ENCODE measurements at places on chromosomes 5 and 9.
A peak's percentile ranks its signal among the peaks of the same experiment; 100 is the strongest.

- DNase-seq = peak; percentile 18
Observed at GRCh38 chr5:122493091-122494021, 181.3 kb downstream of the SNCAIP start.

DNA sequence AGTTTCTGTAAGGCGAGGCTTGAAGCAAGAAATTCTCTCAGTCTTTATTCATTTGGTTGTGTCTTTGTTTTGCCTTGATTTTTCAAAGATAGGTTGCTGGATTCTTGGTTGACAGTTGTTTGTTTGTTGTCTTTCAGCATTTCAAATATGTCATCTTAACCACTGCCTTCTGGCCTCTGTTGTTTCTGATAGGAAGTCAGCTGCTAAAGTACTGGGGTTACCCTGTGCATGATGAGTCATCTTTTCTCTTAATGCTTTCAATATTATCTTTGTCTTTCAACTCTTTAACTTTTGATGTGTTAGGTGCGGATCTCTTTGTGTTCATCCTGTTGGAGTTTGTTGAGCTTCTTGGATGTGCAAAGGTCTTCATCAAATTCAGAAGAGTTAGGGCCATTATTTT is 1571.3 kb downstream of the MAT2B start:
- DNase-seq = no peak

GRCh38 chr5:82349652-82350051 is 71.5 kb upstream of the RPS23 start:
- no peak for DNase-seq

DNA sequence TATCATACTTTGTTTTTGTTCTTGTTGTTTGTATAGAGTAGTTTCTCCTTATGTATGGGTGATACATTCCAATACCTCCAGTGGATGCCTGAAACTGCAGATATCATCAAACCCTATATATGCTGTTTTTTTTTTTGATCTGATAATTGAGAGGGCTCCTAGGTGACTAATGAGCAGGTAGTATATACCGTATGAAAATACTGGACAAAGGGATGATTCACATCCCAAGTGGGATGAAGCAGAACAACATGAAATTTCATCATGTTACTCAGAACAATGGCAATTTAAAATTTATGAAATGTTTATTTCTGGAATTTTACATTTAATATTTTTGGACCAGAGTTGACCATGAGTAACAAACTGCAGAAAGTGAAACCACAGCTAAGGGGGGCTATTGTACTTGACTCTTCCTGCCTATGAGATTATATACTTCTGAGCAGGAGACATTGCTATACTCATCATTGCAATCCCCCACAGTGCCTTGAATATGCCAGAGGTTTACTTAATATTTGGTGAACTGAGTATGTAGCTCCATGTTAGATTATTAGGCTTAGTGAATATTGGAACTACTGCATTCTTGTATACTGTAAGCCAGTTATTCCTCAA is 258.7 kb upstream of the FBXL7 start:
- DNase-seq = peak; percentile 10

DNA sequence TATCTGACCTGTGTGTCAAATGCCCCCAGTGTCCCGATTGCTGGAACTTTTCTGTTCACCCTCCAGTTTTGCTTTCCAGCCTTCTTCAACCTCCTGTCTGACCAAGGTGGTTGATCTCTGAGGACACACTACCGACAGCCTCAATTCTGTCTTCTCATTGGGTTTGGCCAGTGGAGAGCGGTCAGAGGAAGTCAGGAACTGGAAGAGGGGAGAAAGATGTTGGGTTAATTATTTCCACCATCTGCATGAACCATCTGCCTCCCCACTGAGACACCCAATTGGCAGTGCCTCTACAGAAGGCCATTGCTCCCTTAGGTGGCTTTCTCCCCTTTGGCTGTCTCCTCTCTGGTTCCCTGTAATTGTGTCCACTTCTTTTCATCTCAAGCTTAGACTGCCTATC is 154.3 kb upstream of the RAI14 start:
- DNase-seq = no peak

DNA sequence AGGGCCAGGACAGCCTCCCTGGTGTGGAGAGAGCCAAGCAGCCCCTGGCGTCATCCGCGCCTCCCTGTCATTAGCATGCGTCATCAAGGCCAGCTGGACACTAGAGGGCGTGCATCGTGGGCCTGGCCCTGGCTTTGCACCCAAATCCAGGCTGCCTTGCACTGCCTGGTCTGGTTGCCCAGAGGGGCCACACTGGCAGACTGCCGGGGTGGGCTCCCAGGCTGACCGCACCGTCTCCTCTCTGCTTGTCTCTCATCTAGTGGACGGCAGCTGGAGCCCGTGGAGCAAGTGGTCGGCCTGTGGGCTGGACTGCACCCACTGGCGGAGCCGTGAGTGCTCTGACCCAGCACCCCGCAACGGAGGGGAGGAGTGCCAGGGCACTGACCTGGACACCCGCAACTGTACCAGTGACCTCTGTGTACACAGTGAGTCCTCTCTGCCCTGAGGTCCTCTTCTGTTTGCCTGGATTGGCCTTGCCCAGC is 29.0 kb downstream of the HK3 start:
- DNase-seq = peak; percentile 19

- DNase-seq = peak; percentile 69
Observed at GRCh38 chr5:78778538-78778937, 130.0 kb upstream of the LHFPL2 start.

DNA sequence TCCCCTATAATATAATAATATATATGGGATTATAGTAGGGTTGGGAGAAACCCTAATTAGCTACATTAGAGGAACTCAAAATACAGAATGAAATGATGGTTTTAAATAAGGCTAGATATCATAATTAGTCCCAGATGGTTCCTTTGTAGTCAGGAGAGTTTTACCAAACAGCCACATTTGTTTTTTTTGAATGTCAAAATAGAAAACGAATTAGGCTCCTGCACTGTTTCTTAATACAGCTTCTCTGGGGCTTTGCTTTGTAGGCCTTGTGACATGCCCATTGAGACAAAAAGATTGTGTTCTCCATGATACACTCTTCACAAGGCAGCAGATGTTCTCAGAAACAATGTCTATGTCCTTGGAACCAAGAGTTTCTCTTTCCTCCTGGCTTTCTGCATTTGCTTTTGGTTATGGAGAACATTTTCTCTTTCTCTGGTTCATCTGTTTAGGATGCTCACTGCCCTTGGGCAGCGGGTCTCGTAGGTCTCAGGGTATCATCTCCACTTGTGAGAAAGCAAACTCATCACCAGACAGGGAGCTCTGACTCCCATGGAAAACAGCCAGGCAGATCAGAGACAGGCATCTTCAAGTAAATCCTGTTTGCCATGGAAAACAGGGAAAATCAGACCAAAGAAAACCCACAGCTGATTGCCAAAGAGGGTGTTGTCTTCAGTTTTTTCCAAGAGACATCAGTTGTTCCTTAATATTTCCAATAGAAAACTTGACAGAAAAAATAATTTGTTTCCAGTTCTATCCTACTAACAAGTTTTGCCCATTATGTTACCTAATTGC is 54.1 kb upstream of the RPS23 start:
- DNase-seq = no peak

- peak; percentile 94 for DNase-seq
Observed at GRCh38 chr5:122180863-122181548, 51.7 kb downstream of the ZNF474 start.

DNA sequence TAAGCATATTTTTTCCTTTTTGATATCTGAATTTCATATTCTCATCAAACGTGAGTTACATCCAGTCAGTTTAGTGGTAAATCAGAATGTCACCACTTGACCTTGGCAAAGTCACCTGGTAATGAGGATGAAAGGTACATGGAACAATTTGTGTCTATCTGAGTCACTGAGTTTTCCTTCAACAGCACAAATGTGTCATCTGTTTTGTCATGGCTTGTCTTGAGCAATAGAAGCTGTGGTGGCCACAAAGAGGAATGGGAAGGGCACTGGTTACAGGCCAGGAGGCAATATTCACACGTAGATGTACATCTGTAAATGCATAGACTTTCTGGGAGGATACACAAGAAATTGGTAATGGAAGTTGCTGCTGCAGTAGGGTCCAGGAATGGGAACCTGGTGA is 8.4 kb upstream of the ZNF474 start:
- peak; percentile 13 for DNase-seq

DNA sequence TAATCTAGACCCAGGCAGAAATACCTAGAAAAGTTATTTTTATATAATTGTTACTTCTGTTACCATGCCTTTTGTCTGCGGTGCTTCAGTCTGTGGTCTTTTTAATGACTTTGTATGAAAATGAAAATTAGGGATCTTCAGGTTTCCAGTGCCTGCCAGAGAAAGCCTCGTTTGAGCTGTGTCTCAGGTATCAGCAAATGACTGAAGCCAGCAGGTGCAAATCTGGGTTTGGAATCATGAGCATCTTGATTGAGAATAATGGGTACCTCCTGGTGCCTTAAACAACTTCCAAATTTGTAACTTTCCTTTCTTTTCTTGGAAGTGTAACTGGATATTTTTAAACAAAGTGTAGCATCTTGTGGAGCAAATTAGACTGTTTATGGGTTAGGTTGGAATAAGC is 4.3 kb downstream of the ZBTB34 start:
- DNase-seq = no peak

DNA sequence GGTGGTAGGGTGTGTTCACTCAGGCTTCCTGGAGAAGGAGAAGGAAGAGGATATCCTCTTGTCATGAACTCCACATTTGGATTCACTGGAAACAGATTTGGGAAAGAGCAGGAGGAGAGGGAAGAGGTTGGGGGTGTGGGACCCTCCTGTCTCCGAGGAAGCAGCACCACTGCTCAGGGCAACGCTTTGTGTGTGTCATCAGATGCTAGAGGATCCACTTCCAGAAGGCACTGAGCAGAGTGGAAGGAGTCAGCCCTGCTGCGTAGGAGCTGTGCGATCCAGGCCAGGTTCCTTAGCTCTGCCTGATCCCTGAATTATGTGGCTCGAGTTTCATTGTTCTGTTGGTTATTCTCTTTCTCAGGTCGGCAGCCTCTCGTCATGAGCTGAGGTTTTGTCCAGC is 37.3 kb upstream of the TJP2 start:
- DNase-seq = no peak

GRCh38 chr9:20614602-20615216 is 7.6 kb downstream of the MLLT3 start:
- no peak for DNase-seq

GRCh38 chr9:36548454-36548853 is 24.2 kb upstream of the MELK start:
- DNase-seq = no peak

- no peak for DNase-seq
Observed at GRCh38 chr9:38720083-38720745, at the start of gene FAM240B. TSS of gene FAM240B (minus strand) at chr9:38720133. CDS start at chr9:38703999, 16,134 bp downstream.

DNA sequence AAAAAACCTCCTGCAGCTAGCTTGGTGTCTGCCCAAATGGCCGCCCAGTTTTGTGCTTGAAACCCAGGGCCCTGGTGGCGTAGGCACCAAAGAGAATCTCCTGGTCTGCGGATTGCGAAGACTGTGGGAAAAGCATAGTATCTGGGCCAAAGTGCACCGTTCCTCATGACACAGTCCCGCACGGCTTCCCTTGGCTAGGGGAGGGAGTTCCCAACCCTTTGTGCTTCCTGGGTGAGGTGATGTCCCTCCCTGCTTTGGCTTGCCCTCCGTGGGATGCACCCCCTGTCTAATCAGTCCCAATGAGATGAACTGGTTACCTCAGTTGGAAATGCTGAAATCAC is 83.0 kb upstream of the JAK2 start:
- no peak for DNase-seq

- no peak for DNase-seq
Observed at GRCh38 chr9:31302620-31303418, 1081.6 kb upstream of the ACO1 start.

DNA sequence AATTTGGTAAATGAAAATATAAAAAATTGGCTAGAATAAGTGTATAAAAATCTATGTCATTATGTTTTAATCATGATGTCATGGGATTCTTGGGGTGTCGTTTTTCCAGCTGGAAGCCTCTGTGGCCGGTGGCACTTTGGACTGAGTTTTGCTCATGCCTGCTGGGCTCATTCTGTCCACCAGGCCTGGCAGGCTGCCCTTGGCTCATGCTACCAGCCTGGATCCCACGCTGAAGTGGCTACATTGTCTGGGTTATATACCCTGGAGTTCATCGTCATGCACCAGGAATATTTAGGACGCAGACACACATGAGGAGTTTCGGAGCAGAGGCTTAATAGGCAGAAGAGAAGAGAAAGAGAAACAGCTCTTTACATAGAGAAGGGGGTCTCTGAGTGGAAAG is 1913.7 kb upstream of the WWC1 start:
- no peak for DNase-seq

DNA sequence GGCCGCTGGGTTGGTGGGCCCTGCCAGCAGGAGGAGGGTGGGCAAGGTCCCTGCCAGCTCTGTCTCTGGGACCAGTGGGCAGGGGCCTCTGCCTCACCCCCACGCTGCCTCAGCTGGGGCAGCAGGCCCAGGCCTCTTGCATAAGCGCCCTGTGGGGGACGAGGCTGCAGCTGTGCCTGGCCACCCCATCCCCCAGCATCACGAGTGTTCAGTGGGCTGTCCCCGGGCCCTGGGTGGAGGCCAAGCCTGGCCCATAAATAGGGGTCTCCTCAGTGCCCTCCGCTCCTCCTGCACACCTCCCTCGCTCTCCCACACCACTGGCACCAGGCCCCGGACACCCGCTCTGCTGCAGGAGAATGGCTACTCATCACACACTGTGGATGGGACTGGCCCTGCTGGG is at the start of gene PTGDS:
TSS of gene PTGDS (plus strand) at position 282 of the 400 bp plus-strand sequence. CDS start at position 357, 75 bp downstream.
- no peak for DNase-seq

GRCh38 chr5:73674669-73675004 is 48.6 kb downstream of the ARHGEF28 start:
- DNase-seq = no peak

DNA sequence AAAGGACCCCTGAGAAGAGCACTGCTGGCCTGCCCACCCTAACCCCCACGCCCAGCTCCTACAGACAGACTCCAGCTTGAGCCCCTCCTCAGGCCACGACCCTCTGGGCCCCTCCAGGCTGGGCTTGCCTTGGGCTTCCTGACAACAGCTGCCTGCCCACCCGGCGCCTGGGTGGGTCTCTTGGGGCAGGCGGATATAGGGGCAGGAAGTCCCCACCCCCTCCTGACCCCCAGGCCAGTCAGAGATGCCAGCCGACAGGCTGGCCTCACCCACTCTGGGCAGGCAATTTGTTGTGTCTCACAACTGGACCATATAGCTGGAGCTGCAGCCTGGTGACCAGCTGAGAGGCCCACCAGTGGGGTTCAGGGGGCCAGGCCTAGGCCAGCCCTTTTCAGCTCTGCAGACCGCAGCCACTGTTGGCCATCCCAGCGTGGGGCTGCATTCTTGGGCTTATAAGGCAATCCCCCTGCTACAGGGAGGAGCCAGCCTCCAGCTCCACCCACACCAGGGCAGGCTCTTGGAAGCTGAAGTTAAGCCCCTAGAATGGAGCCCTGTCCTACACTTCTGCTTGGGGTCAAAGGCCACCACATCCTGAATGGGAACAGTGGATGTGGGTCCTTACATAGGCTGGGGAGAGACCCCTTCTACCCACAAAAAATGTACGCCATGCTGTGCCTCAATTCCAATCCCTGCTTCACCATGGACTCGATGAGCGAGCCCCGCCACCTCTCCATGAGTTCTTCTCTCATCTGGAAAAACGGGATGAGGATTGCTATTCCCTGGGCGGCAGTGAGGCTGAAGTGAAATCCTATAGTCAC is 2.0 kb downstream of the PDLIM7 start:
- peak; percentile 91 for DNase-seq

GRCh38 chr5:115180165-115180709 is 10.5 kb upstream of the TRIM36 start:
- DNase-seq = peak; percentile 9
